ENCODE measurements at places on chromosomes 11 and 22.

DNA sequence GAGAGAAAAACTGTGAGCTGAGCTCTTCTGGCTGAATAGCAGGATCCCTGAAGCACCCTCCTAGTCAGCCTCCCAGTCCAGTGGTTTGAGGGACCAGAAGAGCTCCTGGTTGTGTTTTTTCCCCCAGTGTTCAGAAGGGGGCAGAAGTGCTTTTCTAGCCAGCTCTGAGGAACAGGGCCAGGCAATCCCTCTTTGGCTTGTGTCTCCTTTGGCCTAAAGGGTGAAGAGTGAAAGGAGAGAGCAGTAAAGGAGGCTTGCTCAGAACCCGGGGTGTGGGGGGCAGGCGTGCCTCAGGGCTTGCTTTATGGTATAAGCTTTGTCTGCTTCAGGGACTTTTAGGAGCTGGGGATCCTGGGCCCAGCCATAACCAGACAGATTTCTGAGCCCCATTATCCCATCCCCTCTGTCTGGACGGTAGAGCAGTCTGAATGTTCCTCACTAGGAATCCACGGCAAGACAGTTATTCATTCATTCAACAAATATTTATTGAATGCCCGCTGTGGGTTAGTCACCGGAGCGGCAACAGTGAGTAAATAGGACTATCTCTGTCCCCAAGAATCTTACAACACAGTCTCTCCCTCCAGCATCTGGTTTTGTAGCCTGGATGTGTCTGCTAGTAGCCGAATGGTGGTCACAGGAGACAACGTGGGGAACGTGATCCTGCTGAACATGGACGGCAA is 14.5 kb downstream of the ACP2 start:
- no peak for DNase-seq

DNA sequence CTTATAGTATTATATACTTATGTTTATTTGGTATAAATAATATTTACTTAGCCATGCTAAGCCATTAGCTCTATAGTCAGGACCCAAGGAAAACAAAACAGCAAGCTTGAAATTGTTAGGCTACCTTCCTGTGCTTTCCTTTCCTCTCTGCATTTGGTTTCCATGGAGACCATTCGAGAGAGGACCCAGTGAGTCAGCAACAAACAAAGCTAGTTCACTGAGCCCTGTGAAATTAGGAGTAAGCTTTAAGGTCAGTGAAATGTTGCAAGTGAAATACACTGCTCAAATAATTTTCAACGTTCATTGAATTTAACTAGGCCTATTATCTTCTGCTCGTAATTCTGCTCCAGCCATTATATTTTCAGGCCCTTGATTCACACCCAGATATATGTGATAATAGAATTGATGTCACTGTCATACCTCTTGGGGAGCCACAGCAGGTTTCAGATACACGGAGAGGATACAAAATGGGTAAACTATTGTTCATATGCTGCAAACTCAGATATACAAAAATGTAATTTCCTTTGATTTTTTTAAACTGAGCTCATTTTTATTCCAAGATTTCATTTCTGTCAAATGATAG is 9.1 kb upstream of the OR10D3 start:
- peak; percentile 79 for DNase-seq

DNA sequence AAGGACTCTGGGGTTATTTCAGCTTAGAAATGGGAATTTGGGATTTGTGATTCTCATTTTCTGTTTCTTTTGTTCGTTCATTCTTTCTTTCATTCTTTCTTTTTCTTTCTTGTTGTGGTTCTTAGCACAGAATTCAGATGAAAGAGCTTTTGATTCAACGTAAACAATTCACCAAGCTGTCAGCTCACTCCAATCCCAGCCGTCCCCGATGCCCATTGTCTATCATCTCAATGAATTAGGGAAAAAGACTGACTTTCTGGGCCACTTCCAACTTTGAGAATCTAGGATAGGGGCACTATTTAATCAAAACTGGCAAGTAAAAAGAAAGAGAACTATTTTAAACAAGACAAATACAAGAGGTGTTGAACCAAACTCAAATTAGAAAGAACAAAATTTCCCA is 25.1 kb upstream of the TMA7B start:
- no peak for DNase-seq

- DNase-seq = no peak
Measured at GRCh38 chr11:122741613-122742300, 86.2 kb downstream of the UBASH3B start.

DNA sequence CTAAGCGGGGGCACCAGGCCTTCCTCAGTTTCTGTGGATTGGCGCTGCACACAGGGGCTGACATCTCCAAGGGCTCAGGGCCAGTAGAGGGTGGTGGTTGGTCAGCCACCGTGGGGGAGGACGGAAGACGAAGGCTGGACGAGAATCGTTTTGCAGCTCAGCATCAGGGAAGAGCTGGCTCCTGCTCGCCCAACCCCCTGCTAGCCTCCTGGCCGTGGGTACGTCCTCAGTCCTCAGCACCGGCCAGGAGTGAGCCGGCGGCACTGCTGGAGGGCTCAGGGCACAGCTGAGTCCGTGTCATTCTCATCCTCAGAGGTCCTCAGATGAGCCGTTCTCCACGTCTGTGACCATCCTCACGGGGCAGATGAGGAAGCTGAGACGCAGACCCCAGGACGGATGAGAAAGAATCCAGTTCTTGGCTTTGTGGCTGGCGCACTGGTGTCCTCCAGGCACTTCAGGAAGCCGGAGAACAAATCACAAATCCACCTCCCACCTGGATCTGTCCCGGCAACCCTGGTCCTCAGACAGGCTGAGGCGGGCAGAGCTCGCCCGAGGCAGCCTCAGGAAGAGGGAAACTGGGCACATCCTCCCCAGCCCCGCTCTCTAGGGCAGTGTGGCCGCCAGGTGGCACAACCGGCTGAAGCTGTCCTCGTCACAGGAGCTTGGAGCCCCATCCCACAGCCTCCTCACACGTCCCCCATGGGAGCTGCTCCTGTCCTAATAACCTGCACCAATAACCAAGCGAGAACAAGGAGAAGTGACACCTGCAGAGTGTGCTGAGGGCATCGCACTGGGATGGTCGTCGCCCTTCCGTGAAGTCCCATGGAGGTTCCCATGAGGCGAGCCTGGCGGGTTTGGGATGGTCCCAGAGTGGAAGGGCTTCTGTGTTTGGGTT is 393.7 kb downstream of the BRD1 start:
- no peak for DNase-seq

DNA sequence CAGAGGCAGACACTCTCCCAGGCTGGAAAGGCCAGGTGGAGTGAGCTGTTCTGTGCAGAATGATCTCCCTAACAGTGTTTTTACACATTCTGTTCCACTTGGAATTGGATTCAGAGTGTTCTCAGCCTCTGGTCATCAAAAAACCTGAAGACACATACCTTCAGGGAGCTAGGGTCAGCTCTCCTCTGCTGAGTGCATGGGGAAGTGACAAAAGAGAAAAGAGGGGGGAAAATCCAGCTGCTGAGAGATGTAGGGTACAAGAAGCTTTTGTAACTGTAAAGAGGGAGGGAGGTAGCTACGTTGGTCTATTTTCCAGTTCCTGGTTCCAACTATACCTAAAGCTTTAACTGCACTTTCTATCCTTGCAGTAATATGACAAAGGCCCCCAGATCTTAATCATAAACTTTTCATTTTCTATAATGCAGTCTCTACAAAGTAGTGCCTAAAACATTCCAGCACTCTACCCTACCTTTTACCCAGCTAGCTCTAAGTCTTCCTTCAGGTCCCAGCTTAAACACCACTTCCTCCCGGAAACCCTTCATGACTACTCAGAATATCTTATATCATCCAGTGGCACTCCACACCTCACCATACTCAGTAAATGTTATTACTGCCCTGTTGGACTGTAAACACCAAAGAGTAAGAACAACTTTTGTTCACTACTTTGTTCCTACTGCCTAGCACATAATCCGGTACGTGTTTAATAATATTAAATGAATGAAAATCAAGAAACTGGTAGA is 9.2 kb downstream of the MAPK1 start:
- no peak for DNase-seq

DNA sequence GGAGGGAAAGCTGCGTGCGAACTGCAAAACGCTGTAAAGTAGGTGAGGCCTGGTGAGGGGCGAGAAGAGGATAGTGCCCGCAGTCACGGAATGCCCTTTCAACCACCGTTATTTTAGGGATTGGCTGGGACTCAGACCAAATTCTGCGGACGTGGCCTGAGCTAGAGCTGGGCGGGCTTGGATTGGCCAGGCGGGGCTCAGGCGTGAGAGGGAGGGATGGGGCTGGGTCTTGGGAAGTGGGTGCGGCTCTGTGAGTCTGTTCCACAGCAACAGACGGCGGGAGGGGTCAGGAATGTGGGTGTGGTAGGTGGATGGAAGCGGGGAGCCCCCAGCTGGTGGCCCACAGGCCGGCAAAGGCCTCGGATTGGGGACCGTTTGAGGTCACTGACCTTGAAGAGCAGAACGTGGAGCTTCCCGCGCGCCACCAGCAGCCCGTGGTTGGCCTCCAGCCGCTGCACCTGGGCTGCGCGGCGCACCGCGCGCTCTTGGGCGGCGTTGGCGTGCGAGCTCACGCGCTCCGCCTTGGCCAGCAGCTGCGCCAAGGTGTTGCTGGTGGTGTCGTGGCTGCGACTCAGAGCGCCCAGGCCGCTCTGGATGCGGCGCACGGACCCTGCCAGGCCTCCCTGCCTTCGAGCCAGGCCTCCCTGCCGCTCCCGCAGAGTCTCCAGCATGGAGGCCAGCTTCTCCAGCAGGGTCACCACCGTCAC is 444 bp downstream of the CAVIN3 start:
- peak; percentile 28 for DNase-seq

DNA sequence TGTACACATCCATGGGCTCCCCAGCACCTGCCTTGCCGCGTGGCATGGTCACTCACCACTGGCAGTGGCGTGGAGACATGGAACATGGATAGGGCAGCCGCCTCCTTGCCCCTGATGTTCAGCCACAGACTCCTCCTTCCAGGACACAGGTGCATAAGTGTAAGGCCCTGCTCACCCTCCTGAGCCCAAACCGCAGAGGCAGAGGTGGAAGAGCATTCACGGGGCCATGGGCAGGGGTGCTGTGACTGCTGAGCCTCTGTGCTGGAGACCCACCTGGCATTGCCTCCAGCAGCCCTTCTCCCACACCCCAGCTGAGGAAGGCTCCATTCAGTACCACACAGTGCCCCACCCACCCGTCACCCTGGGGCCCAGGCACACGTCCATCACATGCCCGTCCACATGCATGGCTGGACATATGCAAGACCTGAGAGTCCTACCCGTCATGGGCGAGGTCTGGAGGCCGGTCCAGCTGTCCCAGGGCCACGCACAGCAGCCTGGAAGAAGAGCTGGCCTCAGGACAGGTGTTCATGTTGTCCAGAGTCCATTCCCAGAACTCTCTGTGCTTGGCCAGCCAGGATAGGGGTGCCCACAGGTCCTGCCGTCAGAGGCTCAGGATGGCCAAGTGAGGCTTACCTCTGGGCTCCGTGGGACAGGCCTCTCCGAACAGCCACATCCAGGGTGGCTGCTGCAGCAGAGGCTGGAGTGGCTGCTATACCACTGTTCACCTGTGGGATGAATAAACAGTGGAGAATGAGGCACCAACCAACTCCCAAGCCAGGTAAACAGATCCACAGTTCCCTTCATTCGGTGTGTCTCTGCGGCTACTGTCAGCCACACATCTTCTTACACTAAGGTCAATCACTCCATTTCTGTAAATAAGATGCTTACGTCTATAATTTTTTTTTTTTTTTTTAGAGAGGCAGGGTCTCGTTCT is 1.7 kb upstream of the TUBGCP6 start:
- DNase-seq = no peak

DNA sequence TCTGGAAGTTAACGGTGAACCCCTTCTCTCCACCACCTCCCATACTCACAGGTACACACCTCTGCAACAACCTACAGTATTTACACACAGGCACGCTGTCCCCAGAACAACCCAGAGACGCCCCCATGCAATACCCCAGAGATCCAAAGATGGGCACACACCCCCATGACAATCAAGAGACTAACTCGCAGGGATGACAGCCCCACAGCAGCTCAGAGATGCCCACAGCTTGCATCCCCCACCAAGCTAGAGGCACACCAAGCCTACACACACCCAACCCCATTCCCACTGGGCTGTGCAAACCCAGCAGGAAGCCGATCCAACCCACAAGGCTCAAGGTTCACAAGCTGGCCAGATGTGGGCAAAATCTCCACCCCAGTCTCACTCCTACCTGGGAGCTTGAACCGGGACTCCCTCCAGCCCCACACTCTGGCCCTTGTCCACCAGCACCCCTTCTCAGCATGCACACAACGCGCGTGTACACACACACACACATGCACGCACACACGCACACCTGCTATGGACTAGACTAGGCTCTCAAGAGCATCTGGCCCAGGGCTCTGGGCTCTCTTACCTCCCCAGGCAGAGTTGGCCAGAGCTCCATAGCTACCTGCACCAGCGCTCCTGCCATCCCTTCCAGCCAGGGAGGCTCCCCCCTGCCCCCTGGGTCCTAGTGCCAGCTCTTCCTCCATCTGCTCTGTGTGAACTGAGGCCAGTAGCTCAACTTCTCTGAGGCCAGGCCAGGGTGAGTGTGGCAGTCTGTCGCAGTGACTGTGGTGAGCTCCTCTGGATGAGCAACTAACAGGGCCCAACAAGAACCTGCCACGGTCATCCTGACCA is 11.5 kb downstream of the STARD10 start:
- peak; percentile 63 for DNase-seq

DNA sequence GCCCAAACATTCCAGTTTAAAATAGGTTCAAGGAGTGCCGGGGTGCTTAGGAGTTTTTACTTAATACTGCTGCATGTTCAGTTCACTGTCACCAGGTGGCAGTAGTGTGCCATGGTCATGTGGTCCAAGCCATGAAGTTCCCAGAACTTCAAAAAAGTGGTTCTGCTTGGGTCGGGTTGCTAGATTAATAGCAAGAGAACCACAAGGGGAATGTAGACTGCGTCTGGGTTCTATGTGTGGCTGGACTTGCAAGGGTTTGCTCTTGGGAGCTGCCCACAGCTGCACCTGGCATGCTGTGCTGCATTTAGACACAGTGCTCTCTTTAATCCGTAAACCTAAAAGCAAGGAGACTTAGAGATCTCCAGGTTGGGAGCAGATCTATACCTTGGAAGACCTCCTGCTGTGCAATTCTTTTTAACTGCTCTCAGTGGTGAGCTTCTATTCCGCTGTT is 6.5 kb upstream of the SPON1 start:
- peak; percentile 25 for DNase-seq

GRCh38 chr22:26550498-26551033 is 38.3 kb upstream of the TFIP11 start:
- no peak for DNase-seq

- DNase-seq = no peak
Measured at GRCh38 chr11:113647108-113647507, 59.0 kb downstream of the TMPRSS5 start.

GRCh38 chr11:96194581-96195374 is 148.2 kb downstream of the MAML2 start:
- DNase-seq = no peak

GRCh38 chr11:114846416-114846791 is 168.1 kb downstream of the NXPE2 start:
- DNase-seq = peak; percentile 56

- no peak for DNase-seq
Measured at GRCh38 chr11:5235364-5236095, 1.2 kb upstream of the HBD start.

- no peak for DNase-seq
Measured at GRCh38 chr11:1336836-1337646, 27.6 kb upstream of the TOLLIP start.

- DNase-seq = no peak
Measured at GRCh38 chr11:31628111-31628510, 118.5 kb downstream of the ELP4 start.
